ENCODE measurements at places on chromosomes 2 and 18. TPM values are rescaled to one million over a fixed set of nuclear protein-coding genes. Genes with fewer than 3 reads are reported as not detected.

Gene KCNS3
- polyA plus RNA-seq, result not detected

Gene ABCG5
- not detected for polyA plus RNA-seq

Gene REEP1
- polyA plus RNA-seq, result 0.16 TPM

Gene CDC42EP3
- polyA plus RNA-seq, result 58.6 TPM

GRCh38 chr2:48406794-48407349, 123.1 kb upstream of the STON1 start:
- no peak for DNase-seq

DNA sequence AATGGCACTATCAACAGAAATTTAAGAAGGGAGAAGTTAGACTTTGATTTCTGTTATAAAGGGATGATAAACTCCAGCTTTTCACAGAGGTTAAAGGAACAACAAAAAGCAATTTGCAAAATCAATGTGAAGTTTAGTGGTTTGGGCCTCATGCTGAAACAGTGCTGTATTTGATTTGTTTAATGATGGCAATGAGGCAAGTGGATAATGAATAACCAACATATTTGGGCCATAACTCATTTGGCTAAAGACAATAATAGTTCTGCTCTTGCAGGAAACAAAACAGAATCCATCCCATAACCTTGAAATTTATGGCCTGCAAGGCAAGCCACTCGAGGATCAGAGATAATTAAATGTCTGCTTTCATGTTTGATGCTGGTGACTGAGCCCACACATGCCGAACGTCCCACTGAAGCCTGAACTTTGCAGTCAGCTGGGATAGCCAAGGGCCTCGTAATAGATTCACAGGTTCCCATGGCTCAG, 56.5 kb downstream of the TPGS2 start:
- DNase-seq, result no peak

GRCh38 chr2:120750488-120751210, 15.0 kb downstream of the GLI2 start:
- DNase-seq, result no peak

DNA sequence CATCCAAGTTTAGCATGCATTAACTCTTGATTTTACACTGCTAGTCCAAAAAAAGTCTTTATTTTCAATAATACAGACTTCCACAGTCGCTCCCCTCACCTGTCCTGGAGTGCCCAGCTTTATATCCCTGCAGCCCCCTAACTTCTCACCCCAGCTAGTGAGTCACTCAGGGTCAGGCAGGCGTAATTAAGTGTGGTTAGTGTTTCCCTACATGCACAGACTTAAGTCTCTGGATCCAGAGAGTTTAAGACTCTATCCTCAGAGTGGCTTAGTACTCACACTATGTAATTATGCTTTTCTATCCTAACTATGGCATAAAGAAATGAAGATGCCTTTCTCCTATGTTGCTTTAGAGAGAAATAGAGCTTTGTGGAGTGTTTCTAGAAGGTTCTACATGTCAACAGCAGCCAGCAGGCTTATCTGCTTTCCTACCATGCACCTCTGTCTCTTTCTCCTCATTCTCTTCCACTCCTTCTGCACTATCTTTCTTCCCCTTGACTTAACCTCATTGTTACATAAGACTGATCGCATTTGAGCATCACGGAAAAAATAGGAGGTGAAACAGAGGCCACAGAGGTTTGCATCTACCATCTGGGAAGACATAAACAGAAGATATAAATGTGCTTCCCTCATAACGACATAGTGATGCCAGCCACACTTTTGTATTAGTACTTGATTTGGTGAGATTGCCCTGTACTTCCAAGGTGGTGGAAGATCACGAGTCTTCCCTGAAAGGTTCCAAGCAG, 34.4 kb upstream of the PMAIP1 start:
- DNase-seq, result no peak

GRCh38 chr2:24359129-24360049, 947 bp downstream of the ITSN2 start:
- no peak for DNase-seq

- DNase-seq, result no peak
Measured at GRCh38 chr2:104794441-104794840, 59.5 kb upstream of the POU3F3 start.

GRCh38 chr18:13440277-13441248, 222.0 kb downstream of the LDLRAD4 start:
- DNase-seq, result no peak

DNA sequence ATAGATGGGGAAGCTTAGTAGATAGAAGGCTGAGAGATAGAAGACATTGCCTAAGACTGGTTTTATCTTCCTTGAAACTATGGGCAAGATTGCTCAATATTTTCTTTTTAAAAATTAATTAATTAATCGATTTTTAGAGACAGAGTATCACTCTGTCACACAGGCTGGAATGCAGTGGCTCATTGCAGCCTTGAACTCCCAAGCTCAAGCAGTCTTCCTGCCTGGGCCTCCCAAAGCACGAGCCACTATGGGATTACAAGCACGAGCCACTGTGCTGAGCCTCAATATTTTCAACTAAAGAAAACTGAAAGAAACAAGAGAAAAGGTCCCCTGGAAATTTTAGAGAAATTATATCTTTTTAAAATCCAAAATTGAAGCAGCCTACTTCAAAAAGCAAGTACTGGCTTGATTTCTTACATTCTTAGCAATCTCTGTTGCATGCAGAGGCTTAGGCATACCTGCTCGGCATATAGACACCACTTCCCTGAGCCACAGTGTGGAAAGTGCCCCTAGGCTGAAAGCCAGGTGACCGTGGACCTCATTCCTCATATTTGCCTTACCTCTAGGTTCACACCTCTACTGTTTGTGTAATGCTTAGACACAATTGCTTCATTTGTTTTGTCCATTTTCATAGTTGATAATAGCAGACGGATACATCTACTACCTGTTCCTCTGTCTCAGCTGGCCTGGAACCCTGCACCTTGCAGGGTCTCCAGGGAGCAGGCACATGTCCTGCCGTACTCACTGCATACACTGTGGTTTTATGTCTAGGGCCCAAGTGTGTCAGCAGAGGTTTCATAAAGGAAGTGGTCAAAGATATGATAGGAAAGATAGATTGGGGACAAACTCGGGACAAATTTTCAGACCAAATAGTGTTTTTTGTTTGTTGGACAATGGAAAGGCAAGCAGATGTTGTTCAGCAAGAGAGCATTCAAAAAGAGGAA, 166.5 kb upstream of the ALPP start:
- DNase-seq, result no peak

GRCh38 chr2:119849838-119850565, 90.3 kb downstream of the PTPN4 start:
- DNase-seq, result no peak

GRCh38 chr2:120682654-120683053, 53.0 kb upstream of the GLI2 start:
- DNase-seq, result no peak

DNA sequence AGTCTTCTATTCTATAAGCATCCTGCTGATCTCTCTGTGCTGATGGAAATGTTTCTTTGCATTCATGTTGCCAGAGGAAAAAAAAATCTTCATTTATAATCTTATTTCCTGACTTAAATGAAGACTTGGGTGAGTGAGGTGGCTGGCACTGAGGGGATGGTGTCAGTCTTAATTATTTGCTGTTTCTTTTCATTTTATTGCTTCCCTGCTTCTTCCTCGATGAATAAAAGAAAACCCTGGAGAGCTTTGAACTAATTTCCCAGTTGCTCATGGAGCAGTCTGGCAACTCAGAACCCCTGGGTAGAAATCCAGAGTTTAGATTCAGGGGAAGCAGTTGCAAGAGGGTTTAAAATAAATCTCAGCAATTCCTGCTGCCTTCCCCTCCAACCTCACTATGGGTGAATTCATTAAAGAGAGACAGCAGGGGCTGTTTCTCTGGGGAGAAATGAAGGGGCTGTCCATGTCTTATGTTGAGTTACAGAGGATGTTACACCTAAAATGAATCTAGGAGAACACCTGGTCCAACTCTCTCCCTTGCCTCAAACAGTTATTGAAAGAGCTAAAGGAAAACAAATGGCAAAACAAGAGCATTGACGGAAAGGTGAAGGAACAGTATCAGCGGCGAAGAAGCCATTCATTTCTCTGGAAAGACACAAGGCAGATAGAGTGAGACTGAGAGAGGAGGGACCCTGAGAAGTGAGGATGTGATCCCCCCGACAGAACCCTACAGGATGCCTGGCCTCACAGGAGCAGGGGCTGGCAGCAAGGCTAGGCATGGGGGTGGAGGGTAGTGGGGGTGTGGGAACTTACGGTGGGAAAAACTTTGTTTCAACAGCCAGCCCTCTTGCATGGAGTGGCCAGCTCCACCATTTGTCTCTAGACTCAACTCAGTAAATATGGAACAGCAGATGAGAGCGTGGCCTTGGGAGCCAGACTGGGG, 41.0 kb downstream of the SP110 start:
- DNase-seq, result no peak

DNA sequence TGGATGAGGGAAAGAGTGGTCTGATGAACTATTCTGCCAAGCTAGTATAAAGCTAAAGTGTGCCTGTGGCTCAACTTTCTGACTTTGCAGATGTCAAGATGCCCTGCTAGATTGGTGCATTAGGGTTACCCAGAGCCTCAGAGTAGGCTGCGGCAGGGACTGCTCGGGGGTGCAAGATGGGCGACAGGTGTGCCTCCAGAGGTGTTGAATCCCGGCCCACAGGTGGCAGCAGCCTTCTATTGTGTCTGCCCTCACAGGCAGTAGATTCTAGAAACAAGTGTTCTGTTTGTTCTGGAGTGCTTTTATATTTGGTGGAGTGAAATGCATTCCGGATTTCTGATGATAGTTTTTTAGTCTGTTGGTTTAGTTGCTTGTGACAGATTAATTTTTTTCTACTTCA, 131.6 kb upstream of the IL1R2 start:
- no peak for DNase-seq

GRCh38 chr2:60413814-60414168, 139.7 kb downstream of the BCL11A start:
- DNase-seq, result peak; percentile 78

GRCh38 chr2:151840216-151841046, 12.2 kb upstream of the ARL5A start:
- DNase-seq, result peak; percentile 82

DNA sequence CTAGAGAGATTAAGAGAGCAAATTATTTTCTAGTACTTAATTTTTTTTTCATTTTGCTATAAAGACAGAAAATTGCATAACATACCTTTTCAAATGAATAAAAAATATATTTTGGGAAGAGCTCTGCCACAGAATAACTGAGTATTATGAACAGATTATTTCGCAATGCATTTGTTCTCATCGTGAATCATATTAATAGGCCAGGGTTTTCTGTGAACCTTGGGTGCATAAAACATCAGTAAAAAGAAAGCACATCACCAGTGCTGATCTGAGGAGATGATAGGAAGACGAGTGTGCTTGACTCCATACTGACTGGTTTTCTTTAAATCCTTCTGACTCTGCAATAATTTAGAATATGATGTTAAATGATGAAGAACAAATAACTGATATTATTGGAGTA, 409.1 kb downstream of the CPS1 start:
- DNase-seq, result no peak

GRCh38 chr2:73839653-73840411, 11.1 kb downstream of the STAMBP start:
- DNase-seq, result no peak

DNA sequence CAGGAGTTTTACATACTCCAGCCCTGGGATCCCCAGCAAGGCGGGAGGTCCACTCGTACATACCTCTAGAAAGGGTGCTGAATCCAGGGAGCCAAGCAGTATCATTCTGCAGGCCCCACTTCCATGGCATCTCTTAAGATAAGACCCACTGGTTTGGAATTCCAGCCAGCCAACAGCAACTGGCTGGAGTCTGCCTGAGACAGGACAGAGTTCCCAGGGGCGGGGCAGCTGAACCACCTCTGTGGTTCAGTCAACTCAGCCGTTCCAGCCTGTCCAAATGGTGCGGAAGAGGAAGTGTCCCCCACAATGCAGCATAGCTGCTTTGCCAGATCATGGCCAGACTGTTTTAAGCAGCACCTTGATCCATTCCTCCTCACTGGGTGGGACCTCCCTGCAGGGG, 33.2 kb downstream of the ZNF892 start:
- DNase-seq, result no peak

DNA sequence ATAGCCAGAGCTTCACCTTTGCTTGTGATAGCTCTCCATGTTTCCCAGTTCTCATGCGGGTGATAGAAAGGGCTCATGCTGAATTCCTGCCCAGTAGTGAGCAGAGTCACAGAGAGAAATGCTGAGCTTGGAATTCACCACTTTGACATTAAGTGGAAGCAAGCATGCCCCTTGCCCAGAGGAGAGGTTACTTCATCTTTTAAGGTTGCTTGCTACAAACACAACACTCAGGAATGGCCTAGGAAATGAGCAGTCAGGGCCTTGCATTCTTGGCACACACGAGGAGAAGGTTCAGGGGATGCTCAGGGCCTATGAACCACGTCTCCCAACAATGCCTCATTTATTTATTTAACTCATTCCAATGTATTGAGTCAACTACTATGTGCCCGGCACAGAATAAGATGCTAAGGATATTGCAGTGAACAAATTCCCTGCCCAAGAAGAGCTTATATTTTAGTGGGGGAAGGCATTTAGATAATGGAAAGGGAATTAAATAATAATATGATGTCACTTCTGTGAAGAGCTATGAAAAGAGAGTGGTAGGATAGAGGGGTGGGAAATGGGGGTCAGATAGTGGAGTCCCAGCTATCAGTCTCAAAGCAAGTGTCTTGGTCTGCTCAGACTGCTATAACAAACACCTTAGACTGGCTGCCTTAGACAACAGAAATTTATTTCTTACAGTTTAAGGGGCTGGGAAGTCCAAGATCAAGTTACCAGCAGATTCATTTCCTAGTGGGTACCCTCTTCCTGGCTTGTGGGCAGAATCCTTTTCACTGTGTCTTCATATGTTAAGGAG, 42.1 kb downstream of the DDX18 start:
- no peak for DNase-seq

GRCh38 chr18:32595832-32596231, 125.2 kb upstream of the GAREM1 start:
- DNase-seq, result no peak

DNA sequence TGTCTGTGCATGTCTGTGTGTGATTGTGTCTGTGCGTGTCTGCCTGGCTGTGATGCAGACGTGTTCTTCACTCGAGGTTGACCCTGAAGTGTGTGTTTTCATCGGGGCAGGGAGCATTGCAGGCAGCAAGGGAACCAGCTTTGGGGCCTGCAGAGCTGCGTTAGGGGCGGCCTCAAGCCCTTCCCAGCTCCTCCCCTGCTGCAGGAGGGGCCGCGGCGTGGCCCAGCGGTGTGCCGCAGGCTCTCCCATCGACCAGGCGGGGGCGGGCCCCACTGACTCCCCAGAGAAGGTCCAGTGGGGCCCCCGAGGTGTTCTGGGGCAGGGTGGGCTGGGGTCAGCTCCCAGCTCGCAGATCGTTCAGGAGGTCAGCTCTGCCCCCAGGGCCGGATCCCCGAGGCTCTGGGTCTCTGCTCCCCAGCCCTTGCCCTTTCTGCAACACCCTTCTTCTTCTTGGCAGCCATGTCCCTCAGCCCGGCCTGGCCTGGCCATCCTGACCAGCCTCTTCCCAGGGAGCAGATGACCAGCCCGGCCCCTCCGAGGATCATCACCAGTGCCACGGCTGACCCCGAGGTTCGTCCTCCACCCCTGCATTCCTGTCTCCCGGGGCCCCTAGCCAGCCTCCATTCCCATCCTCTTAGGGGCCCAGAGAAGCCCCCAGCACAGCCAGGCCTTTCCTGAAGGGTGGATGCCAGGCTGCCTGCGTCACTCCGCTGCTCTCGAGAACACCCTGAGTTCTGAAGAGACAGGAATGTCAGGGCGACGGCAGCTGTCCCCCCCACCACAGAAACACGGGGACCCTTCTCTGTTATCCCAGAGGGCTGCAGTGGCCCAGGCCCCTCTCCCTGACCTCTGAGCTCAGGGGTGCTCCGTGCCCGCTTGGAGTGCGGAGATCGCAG, 11.1 kb upstream of the KLHL30 start:
- DNase-seq, result no peak

- no peak for DNase-seq
Measured at GRCh38 chr18:40769786-40770185, 1185.2 kb upstream of the PIK3C3 start.
